D721Med (cell line): ENCODE measurements at places on chromosomes 7 and 10.

DNA sequence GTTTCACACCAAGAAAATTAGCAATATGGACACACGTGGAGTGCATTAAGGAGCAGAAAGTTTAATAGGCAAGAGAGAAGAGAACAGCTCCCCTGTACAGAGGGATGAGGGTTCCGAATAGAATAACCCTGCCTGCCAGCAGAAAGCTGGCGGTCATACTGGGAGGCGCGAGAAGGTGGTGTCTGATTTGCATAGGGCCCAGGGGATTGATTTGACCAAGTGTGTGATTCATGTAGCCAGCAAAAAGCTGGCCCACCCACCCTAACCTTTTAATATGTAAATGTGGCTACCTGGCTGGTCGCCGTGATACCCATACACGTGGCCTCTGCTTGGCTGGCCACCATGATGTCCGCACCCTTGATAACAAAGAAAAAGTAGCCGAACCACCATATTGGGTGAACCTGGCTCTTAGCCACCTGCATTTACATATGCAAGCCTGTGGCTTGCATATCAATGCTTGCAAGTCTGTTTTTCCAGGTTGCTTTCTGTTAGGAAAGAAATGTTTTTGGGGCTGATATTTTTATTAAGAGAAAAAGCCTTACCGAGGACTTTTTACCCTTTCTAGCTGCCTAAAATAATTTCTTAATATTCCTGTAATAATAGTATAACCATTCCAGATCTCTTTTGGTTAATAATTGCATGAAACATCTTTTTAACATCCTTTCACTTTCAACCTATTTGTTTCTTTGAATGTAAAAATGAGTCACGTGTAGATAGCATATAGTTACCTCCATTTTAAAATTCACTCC is 20.5 kb upstream of the VWDE start:
- no peak for DNase-seq

GRCh38 chr7:132739271-132739955 is 163.1 kb upstream of the PLXNA4 start:
- no peak for DNase-seq

- no peak for DNase-seq
Observed at GRCh38 chr10:35607475-35608327, 2.6 kb downstream of the GJD4 start.

DNA sequence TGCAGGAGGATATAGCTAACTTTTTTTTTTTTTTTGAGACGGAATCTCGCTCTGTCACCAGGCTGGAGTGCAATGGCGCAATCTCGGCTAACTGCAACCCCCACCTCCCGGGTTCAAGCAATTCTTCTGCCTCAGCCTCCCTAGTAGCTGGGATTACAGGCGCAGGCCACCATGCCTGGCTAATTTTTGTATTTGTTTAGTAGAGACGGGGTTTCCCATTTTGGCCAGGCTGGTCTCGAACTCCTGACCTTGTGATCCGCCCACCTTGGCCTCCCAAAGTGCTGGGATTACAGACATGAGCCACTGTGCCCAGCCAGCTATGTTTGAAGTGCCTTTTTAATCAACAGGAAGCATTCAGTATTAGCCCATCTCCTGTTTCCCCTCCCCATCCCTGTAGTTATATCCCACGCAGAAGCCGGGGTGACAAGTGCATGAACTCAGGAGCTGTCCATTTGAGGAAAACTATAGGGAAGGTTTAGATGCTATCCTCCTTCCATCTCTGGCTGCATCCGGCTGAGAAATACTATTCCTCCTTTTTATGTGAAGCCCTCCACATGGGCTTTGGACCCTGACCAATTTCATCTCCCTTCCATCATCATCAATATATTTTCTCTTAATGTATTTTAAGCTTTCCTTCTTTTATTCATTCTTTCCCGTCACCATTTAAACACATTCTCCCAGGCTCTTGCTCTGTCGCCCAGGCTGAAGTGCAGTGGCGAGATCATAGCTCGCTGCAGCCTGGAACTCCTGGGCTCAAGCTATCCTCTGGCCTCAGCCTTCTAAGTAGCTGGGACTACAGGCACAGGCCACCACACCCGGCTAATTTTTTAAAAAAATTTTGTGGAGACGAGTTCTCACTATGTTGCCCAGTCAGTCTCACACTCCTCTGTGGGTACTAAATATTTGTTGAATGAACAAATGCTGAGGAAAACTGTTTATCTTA is 1.3 kb upstream of the POT1 start:
- DNase-seq = no peak

DNA sequence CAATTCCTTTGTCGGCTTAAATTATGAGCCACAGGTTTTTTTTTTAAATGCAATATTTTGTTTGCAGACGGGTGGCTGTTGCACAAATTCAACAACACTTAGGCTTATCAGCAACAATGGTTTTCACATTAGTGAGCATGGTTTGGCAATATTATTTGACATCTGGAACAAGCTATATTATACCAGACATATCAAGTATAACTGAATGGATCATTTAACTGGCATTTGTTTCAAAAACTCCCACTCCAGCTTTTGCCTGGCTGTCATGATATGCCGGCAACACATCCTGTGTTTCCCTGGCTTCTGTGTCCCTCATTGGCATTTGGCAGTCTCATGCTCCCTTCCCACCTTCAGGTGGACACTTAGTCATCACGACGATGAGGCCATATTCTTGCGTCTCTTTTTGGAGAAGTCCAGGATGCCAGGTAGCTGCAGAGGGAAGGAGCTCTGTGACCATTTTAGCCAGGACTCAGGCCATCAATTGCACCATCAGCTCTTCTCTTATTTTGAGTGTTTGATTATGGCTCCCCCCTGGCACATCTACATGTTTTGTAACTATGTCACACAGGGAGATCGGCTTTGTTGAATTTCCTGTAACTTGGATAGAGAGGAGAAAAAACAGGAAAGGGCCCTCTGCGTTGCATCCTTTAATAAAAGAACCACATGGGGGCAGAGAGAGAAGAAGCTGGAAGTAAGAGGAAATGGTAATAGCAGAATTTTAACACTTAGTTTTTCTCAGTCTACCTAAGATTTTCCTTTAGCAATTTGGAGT is 413.9 kb downstream of the LRMDA start:
- no peak for DNase-seq

GRCh38 chr10:6722616-6723004 is 142.5 kb upstream of the PRKCQ start:
- DNase-seq = no peak

- no peak for DNase-seq
Observed at GRCh38 chr7:151411551-151411950, 1.7 kb upstream of the WDR86 start.

DNA sequence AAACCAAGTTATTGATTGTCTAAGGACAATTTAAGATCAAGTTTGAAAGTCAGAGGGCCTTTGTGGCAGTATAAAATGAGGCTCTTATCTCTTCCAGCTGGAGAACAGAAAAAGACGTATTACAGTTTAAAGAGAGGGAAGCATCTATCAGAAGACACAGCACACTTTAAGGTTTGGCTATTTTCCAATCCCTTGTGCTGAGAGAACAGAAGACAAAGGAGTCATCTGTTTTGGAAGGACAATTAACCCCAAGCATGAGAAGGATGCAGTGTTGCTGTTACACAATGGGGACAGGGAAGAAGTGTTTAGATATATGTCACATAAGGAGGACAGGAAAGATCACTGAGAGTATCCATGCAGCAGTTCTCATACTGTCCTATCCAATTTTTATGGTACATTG is 1224.2 kb upstream of the SORCS1 start:
- no peak for DNase-seq

DNA sequence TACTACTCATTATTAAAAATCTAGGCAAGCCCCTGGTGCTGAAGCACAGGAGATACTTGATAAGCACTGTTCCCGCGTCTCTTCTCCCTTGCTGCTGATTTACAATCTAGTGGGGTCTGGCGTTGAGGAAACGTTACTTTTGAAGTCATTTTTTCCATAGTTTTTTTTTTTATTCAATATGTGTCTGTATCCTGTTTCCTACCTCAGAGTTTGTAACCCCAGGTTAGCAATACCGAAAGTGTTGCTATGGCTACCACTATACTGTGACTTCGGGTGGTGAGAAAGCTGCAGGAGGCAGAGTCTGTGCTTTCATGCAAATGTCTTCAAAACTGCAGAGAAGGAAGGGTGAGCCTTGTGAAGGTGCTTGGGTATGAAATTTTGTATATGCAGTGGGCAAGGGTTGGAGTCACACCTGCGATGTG is 458.8 kb upstream of the GHITM start:
- DNase-seq = no peak

DNA sequence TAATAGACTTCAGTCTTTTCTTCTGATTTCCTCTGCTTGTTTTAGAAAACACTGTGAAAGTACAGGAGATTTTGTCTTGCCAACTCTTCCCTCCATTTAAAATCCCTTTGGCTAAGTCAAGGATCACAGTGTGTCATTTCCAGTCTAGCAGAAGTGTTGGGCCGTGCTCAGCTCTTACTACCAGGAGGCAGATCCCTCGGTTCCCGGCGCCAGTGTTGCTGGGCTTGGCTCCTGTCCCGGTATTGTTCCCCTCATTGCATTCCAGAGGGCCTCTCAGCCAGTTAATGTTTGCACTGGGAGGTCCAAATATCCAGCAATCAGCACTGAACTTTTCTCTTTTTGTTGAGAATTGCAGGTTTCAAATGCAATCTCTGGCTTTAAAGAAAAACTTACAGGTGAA is 612.1 kb upstream of the MGMT start:
- DNase-seq = no peak

DNA sequence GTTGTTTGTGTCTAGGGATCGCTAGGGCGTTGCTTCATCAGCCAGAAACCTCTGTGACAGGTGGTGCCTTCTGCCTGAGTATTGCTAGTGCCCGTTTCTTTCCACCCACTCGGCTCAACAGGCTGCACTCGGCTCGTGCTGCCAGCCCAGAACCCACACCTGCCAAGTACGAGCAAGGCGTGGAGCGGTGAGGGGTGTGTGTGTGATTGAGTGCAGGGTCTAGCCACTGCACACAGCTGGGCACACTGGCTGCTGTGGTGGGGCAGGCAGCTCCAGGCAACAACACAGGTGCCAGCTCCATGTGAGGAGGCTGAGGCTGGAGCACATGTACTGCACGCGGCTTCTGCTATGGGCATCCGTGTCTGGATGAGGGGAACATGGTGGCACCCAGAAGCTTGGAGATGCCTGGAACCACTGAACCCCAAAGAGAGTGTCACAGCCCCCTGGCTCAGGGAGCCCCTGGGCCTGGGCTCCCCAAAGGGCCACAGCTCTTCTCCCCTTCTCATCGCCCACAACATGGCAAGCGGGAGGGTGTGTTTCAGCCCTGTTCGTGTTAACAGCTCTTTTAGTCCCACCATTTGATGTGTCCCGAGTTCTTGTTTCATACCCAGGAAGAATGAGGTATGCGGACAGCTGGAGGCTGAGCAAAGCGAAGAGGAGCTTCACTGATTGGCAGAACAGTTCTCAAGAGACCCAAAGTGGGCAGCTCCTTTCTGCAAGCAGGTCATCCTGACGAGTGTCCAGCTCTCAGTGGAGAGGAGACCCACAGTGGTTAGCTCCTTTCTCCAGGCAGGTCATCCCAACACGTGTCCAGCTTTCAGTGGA is 78.1 kb downstream of the HDAC9 start:
- DNase-seq = no peak

DNA sequence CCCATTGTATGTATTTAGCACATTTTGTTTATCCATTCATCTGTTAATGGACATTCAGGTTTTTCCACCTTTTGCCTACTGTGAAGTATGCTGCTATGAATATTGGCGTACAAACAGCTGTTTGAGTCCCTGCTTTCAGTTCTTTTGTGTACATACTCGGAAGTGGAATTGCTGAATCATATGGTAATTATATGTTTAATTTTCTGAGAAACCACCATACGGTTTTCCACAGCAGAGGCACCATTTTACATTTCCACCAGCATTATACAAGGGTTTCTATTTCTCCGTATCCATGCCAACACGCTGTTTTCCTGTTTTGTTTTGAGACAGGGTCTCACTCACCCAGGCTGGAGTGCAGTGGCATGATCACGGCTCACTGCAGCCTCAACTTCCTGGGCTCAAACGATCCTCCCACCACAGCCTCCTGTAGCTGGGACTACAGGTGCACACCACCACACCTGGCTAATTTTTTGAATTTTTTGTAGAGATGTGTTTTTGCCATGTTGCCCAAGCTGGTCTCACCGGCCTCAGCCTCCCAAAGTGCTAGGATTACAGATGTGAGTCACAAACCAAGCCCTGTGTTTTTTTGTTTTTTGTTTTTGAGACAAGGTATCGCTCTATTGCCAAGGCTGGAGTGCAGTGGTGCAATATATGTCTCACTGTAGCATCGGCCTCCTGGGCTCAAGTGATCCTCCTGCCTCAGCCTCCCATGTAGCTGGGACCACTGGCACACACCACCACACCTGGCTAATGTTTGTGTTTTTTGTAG is 22.1 kb upstream of the FBXW4 start:
- DNase-seq = no peak

- peak; percentile 44 for DNase-seq
Observed at GRCh38 chr7:159105832-159106811, 38.5 kb downstream of the VIPR2 start.

DNA sequence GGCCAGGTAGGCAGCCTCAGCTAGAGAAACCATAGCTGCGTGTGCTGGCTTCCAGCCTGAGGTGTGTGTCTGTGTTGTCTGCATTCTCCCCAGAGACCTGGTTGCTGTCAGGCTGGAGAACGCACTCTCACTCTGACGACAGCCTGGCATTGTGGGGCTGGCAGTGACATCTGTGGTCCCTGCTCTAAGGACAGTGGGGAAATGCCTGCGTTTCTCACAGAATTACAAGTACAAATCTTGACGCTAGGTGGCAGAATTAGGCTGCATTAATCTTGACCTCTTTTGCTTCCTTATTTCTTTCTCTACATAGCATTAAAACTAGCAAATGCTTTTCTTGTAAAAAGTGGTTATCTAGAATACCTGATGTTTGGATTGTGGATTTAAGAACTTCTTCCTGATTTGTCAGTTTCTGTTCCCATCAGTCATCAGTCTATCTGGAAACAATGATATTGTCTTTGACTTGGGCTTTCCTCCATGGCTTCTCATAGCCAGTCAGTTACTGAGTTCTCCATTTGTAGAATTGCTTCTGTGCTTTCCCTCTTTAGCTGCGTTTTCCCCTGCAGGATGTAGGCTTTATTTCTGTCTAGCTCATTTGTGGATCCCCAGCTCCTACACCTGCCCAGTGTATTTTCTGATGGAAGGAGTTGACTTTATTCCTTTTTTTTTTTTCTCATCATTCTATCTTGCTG is 86.0 kb downstream of the FANK1 start:
- no peak for DNase-seq

DNA sequence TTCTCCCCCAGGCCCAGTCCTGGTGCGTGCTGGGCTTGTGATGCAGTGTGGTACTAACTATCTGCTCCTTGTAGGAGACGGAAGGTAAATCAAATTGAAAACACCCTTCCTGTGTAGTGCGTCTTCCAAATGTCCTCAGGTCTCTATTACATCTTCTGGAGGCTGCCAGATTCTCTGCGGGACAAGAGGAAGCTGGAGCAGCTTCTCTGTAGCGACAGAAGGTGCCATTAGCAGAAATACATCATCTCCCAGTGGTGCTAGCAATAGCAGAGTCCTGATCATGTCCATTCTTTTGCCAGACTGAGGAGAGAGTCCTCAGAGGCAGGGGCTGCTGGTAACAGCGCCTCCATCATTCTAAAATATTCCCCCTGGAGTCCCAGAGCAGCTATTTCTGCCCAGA is 675.2 kb downstream of the LRMDA start:
- DNase-seq = no peak

- DNase-seq = no peak
Observed at GRCh38 chr7:17486835-17487234, 188.4 kb downstream of the AHR start.

- no peak for DNase-seq
Observed at GRCh38 chr10:97159646-97160305, 26.0 kb downstream of the SLIT1 start.
